ENCODE measurements at places on chromosomes 3 and 15. TPM values are rescaled to one million over a fixed set of nuclear protein-coding genes. Genes with fewer than 3 reads are reported as not detected.

The MAGI1 gene
- total RNA-seq, result 36.1 TPM

The RBP2 gene
- not detected for total RNA-seq

The GOLGA6L9 gene
- total RNA-seq, result 3.8 TPM

GRCh38 chr3:147963711-147964110 lies 554.5 kb downstream of the ZIC1 start:
- H3K27me3 ChIP-seq, result no peaks in the 10 kb centered on the region
- H3K4me1 ChIP-seq, result no peaks in the 10 kb centered on the region
- H3K36me3 ChIP-seq, result no peaks in the 10 kb centered on the region
- no peak for DNase-seq

- H3K27ac ChIP-seq, result no peak overlapping the region
- no peaks in the 10 kb centered on the region for H3K27me3 ChIP-seq
- no peak overlapping the region for H3K4me3 ChIP-seq
These were observed 646.0 kb upstream of the CFAP20DC start for GRCh38 chr3:59695860-59696259.

- H3K4me3 ChIP-seq, result no peak overlapping the region
These were observed 32.3 kb downstream of the ALDH1L1 start for GRCh38 chr3:126147932-126148683.

GRCh38 chr3:188003188-188004171 lies 150.5 kb upstream of the LPP start:
- H3K36me3 ChIP-seq, result no peaks in the 10 kb centered on the region
- H3K4me3 ChIP-seq, result no peak overlapping the region
- no peak for DNase-seq
- peaks cover 26% of the 10 kb centered on the region for H3K4me1 ChIP-seq
- H3K27ac ChIP-seq, result no peak overlapping the region

GRCh38 chr3:31536497-31536896 lies 3.8 kb downstream of the STT3B start:
- no peaks in the 10 kb centered on the region for H3K36me3 ChIP-seq
- no peak for DNase-seq
- no peak overlapping the region for H3K27ac ChIP-seq

DNA sequence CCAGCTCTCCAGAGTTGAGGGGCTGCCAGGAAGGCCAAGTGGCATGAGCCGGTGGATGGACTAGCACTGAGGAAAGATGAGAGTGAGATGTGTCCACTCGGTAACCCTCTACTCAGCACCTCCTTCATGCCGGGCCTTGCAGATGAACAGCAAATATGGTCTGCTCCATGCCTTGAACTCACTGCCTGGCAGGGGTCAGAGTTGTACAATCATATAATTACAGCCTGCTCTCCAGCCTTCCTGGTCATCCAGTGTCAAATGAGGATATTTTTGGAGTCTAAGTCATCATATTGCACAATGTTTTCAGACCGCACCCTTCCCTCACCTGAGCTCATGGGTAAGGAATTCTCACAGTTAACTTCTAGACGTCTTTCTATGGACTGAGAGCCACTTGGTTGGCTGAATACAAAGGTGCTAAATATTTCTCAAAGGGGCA lies 4.9 kb downstream of the MGLL start:
- DNase-seq, result no peak
- peaks cover 20% of the 10 kb centered on the region for H3K27me3 ChIP-seq
- no peak overlapping the region for H3K27ac ChIP-seq

DNA sequence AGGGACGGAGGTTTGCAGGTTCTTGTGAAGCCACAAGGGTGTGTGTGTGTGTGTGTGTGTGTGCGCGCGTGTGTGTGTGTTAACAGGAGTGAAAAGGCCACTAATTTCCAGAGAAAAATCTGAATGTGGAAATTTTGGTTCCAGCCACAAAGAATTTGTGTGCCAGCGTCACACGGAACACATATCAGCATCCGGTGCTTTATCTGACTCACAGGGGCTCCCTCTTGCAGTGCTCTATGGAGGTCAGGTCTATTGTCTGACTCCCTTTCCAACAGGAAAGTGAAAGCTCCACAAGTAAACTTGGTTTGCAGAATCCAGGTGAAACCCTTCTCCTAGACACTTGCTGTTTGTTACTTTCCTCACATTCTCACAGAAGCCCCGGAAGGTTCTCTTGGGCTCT lies 6.2 kb downstream of the CLDN11 start:
- H3K4me1 ChIP-seq, result no peaks in the 10 kb centered on the region
- DNase-seq, result no peak
- no peaks in the 10 kb centered on the region for H3K36me3 ChIP-seq

- H3K27ac ChIP-seq, result no peak overlapping the region
- no peak overlapping the region for H3K4me3 ChIP-seq
- peaks cover 10% of the 10 kb centered on the region for H3K27me3 ChIP-seq
These were observed 428.3 kb upstream of the RASGRP1 start for GRCh38 chr15:38992930-38993329.

DNA sequence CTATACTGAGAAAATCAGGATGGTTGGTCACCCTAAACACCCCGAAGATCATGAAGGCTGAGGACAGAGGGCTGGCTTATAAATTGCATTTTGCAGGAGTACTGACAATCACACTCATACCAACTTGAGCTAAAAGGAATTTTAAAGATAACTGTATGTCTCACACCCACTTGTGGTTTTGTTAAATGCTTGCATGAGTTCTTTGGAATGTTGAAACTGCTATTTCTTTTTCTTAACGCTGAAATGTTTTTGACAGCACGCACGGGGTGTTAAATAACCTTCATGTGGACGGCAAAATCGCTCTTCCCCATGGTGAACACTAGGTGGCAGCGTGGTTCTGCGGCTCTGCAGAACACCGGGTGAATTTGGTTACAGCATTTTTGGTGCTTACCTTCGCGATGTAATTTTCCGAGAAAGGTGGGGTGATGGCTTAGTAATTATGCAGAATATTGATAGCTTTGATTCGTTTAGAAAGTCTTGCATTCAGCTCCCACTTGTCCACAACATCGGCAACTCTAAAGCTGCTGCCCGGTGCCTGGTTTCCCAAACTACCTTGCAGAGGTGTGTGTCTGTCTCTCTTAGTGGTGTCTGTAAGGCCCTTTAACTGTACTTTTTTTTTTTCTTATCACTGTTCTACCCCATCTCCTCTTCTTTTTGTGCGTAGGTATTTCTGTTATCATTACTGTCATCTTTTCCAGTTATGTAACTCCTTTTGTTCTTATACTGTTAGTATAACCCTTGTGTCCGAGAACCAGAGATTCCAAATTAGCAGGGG lies 51.7 kb downstream of the ARNT2 start:
- H3K4me1 ChIP-seq, result no peaks in the 10 kb centered on the region
- no peak overlapping the region for H3K4me3 ChIP-seq
- H3K36me3 ChIP-seq, result no peaks in the 10 kb centered on the region
- H3K27ac ChIP-seq, result no peak overlapping the region

Measured in A673 (cell line).